Suprapubic skin (tissue), 4 donors: ENCODE measurements at places on chromosomes 12 and 14.
A peak's percentile ranks its signal among the peaks of the same experiment; 100 is the strongest.

- DNase-seq = no peak
These were observed 32.8 kb upstream of the RERG start for GRCh38 chr12:15253990-15254389.

DNA sequence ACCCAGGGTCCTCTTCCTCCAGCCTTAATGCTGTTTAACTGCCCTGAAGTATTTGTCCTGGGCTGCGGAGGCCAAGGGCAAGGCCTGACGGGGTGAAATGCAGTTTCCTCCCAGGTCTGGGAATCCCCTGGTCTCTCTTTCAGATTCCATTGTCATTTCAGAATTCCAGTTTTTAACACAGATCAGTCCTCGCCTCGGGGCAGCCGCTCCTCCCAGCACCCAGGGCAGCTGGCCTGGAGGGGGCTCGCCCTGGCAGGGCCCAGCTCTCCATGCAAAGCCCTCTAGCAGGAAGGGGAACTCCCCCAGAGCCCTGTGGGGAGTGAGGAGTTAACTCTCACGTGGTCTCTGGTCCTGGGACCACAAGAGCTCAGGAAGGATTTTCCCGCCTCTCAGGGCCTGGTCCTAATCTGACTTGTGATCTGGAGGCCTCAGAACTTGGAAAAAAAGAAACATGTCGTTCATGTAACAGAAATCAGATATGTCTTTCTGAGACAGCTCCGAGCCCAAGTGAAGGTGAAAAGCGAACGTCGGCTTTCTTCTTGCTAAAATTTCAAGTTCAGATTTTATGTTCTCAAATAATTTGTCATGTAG, 265.6 kb upstream of the SFSWAP start:
- DNase-seq = no peak

DNA sequence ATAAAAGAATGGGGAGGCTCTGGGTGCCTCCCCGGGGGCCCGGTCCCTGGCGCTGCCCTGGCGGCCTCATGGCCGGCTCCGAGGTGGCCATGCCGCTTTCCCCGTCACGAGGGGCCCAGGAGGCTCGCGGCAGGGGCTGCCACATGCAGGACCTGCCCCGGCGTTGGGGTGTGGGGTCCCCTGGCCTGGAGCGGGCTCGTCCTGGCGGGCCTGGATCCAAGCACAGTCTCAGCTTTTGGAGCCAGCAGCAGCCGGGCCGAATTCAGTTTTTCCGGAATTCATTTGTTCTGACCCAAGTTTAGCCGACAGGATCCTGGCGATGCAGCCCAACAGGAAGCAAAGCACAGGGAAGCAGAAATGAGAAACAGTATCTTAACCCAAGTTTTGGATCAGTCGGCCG, 26.4 kb upstream of the AEBP2 start:
- no peak for DNase-seq

DNA sequence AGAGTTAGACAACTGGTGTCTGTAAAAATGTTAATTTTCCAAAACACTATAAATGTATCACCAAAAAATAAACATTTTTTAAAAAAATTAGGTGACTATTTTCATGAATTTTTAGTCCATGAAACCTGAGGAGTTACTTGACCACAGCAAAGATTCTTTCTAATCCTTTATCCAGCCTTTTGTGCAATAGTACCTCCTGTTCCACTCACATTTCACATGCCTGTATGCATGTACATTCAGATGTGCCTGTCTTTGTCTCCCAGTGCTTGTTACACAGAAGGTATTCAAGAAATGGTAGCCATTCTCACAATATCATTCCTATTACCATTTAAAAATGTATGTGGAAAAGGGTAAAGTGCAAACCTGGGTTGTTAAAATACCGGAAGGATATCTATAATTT, 857.0 kb downstream of the DIO2 start:
- no peak for DNase-seq

GRCh38 chr12:80053051-80053790, 46.1 kb upstream of the OTOGL start:
- no peak for DNase-seq

- DNase-seq = no peak
These were observed 312.4 kb downstream of the FOXG1 start for GRCh38 chr14:29078810-29079522.

DNA sequence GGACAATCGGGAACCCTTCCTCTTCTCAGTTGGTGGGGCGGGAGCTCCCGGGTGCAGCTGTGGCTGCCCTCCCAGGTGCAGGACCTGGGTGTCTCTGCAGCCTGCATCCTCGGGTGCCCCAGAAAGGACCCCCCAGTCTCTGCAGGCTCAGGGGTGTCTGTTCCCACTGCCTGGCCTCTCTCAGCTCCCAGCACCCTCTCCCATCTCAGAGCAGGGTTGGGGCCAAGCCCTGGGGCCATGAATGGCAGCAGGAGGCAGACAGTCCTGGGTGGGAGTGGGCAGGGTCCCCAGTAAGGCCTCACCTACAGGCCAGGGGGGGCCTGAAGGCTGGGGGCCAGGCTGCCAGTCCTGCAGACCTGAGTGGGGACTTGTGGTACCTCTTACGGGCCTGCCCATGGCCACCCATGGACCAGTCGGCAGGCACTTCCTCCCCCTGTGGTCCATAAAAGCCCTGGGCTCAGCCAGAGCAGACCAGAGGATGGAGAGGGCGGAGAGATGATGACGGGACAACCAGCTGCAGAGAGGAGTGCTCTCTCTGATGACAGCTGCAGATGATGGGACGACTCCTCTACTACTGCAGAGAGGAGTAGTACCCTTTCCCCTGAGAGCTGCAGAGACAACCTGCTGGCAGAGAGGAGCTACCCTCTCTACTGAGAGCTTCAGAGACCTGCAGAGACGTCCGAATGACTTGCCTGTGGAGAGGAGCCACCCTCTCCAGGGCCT, 26.6 kb downstream of the TCHP start:
- DNase-seq = peak; percentile 58

GRCh38 chr12:104958805-104959334, 780 bp upstream of the SLC41A2 start:
- DNase-seq = no peak

DNA sequence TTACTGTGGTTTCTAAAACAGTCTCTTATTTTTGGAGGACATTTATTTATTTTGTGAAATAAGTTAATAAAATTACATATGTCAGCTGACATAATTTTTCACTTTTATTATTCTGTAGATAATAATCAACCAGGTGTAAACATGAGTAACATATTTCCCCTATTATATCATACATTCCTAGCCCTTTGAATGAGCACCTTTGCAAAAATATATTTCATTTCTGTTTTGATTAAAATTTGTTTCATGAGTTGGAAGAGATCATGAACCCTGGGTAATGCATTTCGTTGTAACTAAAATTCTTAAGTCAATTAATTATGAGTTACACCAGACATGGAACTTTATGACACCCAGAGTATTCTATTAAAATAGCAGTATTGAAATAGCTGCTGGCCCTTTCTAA, 56.3 kb downstream of the SLC16A7 start:
- no peak for DNase-seq

DNA sequence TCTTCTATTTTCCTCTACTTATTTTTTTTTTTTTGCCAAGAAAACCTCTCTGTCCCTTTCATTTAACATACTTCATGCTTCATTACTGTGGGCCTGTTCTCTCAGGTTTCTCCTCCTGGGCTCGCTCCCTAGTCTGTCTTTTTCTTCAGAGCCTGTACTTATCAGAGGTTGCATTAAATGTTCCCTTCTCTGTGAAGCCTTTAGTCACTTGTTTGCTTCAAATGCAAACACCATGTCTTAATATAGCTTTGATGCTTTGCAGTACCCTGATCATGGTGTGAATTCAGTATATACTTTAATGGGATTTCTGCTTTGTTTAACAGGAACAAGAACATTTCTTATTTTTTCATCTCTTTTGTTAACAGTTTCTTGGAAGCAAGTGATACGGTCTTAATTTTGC, 72.7 kb upstream of the DNM1L start:
- DNase-seq = no peak

GRCh38 chr14:51578853-51579252, 72.9 kb upstream of the FRMD6 start:
- no peak for DNase-seq

DNA sequence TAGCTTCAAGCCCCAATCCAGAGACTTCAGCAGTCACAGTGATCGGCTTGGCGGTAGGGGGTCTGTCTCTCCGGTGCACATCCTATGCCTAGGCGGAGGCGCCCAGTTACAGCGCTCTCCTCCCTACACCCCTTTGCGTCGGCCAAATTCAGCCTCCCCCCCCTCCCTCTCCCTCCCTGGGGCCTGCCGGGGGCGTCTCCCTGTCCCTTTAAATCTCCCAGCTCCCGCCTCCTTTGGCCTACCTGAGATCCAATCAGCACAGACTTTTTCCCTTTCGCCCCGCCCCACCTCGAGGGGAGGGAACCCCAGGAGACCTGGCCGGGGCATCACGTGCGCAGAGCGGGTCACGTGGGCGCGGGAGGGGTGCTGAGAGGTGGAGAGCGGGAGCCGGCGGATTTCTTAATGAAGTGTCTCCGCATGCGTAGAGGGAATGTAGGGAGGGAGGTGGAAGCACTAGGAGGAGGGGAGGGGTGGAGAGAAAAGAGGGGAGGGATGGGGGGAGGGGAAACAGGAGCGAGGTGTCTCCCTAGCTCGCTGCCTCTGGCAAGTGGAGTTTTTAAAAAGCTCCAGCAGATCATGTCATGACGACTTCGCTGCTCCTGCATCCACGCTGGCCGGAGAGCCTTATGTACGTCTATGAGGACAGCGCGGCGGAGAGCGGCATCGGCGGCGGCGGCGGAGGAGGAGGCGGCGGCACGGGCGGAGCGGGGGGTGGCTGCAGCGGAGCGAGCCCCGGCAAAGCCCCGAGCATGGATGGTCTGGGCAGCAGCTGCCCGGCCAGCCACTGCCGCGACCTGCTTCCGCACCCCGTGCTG, at the start of gene HOXC13:
Gene HOXC13, plus strand, starts transcription at position 506 of the 815 bp plus-strand sequence. Its CDS starts 76 bp downstream, at position 582.
- DNase-seq = peak; percentile 95

- no peak for DNase-seq
These were observed 195.8 kb upstream of the PZP start for GRCh38 chr12:9404031-9404430.

- no peak for DNase-seq
These were observed 190.4 kb upstream of the FOXN3 start for GRCh38 chr14:89607453-89607852.

DNA sequence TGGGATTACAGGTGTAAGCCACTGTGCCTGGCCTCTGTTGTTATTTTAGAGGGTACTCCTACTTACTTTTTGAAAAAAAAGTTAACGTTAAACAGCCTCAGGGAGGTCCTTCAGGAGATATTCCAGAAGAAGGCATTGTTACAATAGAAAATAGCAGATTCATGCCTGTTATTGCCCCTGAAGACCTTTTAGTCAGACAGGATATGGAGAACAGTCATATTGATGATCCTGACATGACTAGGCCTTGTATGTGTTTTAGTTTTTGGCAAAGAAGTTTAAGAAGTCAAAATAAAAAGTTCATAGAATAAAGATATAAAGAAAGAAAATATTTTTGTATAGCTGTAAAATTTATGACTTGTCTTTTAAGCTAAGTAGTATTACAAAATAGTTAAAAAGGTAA, 45.3 kb downstream of the WASHC3 start:
- DNase-seq = no peak
